ENCODE measurements at places on chromosomes 6 and 20.

GRCh38 chr20:44745122-44745597 is 505 bp upstream of the KCNK15 start:
- no peak for ATAC-seq

- no peak for ATAC-seq
Measured at GRCh38 chr20:53692465-53693067, 98.9 kb upstream of the ZNF217 start.

DNA sequence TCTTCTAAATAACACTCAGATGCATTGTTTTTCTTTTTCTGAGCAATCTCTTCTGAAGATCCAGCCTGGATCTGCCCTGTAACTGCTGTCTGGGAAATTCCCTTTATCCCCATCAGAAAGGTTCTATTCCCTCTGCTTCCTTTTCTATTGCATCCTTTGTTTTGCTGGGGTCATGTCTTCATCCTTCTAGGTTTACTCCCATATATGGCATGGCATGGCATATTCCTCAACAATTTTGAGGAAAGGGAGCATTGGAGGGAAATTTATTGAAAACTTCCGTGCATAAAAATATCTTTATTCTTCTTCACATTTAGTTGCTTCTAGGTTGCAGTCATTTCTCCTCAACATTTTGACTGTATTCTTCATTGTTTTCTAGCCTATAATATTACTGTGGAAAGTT is 47.2 kb downstream of the ADGRF1 start:
- no peak for ATAC-seq

GRCh38 chr6:87922947-87923330 is 124.7 kb upstream of the SPACA1 start:
- ATAC-seq, result peak; percentile 42

- ATAC-seq, result no peak
Measured at GRCh38 chr6:157847846-157848245, 24.8 kb downstream of the SNX9 start.

- ATAC-seq, result no peak
Measured at GRCh38 chr6:140281236-140281635, 906.8 kb upstream of the CITED2 start.

GRCh38 chr20:14989535-14990290 is 652.3 kb upstream of the FLRT3 start:
- ATAC-seq, result no peak

- no peak for ATAC-seq
Measured at GRCh38 chr6:1029141-1029540, 282.8 kb upstream of the FOXQ1 start.

DNA sequence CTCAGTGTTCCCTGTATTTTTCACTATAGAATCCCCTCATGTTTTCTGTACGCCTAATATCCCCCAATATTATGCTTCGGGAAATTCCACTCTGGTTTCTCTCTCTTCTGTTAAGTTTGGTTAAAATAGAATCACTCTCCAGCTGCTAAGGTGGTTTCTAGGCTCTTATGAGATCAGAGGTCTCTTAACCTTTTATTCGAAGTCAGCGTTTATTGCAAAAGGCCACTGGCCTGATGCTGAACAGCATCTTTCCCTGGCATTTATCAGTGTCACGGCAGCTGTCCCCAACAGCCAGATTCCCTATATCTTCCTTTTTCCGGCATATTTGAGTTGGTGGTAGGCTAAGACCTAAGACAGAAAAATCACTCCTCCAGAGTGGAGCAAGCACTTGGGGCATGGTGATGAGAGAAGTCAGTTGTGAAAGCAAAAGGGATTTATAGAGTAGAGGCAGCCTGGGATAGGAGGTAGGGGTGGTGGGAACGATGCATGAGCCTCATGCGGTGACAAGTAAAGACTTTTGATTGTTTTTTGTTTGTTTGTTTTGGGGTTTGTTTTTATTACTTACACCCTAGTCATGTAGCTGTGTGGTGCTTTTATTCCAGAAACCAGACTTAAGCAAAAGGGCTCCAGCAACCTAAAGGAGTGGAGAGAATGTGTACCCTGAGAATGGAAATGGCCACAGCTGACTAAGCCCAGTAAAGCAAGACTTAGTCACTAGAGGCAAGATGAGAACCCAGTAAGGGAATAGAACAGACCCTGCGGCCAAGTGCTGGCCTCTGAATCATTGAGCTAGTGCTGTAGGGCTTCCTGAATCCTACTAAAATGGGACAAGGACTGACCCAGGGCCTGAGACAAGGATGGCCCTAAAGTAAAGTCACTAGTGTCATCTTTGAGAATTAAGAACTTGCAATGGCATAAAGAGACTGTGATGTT is 233.0 kb upstream of the PRND start:
- ATAC-seq, result no peak

- no peak for ATAC-seq
Measured at GRCh38 chr20:23569570-23569969, 1.3 kb upstream of the CST9L start.

DNA sequence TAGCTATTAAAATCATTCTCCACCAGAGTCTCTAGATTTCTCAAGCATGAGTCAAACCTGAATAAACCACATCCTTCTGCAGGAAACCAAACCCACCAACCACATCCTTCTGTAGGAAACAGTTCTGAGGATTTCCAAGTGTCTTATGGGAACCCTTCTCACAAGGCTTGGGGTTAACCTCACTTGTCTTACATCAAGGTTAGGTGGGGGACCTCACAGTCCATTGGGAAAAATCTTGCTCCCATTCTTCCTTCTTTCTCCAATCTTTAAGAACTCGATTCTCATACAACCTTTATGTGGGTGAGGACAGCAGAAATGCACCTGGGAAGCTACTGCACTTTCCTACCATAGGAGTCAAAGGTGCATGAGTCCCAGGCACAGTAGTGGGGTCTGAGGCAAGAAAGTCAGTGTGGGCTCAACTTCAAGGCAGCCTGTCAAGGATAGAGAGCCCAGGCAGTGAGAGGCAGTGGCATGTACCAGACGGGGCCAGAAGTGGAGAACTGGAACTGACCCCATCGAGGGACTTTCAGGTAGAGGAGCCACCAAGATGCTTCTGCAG is 114.5 kb downstream of the SLC22A3 start:
- ATAC-seq, result peak; percentile 84

DNA sequence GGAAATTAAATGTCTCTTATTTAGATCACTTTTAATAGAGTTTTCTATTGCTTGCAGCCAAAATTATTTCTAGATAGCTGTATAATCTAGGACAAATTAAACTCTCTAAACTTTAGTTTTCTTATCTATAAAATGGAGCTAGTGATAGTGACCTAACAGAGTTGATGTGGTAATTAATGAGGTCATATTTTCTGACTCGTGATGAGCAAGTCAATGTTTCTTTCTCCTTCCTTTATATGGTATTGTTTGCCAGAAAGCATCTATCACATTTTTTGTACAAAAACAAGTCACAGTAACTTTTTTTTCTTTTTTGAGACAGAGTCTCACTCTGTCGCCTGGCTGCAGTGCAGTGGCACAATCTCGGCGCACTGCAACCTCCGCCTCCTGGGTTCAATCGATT is 267.7 kb downstream of the FARS2 start:
- ATAC-seq, result no peak

- no peak for ATAC-seq
Measured at GRCh38 chr6:82217018-82217586, 30.4 kb downstream of the IBTK start.

DNA sequence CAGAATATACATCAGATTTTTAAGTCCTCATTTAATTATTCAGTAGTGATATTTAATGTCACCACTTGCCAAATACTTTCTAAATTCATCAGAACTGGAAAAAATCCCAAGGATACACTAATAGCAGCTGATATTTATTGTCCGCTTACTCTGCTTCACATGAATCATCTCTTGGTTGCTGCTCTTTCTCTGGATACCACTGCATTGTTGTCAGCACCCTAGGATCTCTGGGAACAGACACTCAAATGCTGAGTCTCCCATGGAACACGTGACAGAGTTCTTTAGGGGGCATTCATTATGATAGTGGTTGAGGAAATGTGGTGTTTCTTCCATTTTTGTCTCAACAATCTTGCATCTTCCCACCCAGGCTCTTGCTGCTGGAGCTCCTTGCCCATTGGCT is 318.0 kb downstream of the RFPL4B start:
- no peak for ATAC-seq

DNA sequence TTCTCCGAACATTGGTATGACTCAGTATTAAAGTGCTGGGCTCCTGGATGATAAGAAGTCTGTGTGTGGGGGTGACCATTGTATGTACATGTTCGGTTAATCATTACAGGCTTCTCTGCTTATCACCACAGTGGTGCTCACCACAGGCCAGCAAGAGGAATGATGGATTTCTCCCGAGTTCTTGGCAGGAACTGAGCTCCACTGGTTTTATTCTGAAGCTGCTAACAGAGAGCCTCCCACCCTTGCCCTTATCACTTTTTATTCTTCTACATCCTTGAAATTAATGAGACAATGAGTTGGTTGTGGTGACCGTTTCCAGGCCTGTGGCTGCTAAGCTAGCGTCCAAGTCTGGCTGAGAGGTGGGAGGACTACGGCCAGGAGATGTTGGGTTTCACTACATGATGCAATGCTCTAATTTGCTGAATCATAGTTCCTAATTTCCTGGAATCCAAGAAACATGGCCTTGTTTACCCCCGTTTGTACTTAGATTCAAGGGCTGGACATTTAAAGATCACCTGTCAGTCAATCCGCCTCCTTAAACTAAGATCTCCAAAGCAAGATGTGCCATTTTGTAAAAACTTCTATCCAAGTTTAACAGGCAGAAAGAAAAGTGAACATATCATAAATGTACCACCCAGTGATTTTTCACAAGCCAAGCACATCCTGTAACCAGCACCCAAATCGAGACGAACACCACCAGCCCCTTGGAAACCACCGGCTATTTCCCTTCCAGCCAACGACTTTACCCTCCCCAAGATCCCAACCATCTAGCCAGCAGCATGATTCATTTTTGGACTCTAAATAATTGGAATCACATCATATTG is 172.5 kb downstream of the FOXA2 start:
- no peak for ATAC-seq

GRCh38 chr6:136468711-136469110 is 81.5 kb downstream of the MAP7 start:
- no peak for ATAC-seq

- no peak for ATAC-seq
Measured at GRCh38 chr6:43034190-43034525, 12.7 kb downstream of the RRP36 start.

DNA sequence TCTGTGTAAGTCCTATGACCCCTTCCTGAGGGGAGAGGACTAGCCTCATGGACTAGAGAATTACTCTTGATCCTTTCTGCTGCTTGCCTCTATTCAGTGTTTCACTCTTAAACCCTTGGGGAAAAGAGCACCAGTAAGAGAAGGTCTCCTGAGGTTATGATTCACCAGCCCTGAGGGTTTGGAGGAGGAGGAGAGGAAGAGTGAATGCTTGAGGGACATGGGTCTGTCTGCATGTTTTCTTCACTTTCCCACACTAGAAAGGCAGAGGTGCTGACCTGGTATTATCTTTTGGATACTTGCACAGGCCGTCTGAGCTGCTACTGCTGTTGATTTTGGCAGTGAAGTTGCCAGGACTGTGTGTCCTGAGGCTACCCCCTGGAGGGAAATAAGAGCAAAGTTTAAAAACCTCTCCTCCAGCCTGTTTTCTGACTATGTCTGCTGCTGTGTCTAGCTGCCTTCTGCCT is 78.3 kb downstream of the CD109 start:
- ATAC-seq, result no peak

DNA sequence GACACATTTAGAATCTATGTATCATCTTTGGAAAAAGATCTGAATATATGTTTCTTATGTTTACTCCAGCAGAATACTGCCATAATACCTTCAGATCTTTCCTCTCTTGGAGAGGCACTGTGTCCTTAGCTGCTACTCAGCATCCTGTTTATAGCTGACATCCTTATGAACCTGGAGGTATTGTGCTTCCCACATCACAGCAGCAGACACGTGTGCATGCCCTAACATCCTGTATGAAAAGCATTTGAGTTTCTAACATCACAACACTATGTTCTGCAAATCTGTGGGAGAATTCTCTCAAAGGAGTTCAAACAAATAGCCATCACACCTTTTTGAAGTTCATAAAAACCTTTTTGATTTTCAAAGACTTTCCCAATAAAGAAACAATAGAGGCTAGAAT is 216.0 kb downstream of the GJA1 start:
- ATAC-seq, result no peak

- peak; percentile 56 for ATAC-seq
Measured at GRCh38 chr6:157194110-157194509, 129.2 kb downstream of the TMEM242 start.

GRCh38 chr6:71222671-71223070 is 65.9 kb upstream of the OGFRL1 start:
- ATAC-seq, result no peak

DNA sequence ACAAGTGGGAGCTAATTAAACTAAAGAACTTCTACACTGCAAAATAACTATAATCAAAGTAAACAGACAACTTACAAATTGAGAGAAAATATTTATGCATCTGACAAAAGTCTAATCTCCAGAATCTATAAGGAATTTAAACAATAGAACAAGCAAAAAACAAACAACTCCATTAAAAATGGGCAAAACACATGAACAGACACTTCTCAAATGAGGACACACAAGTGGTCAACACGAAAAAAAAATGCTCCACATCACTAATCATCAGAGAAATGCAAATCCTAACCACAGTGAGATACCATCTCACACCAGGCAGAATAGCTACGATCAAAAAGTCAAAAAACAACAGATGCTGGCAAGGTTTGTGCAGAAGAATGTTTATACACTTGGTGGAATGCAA is 36.2 kb downstream of the STMND1 start:
- ATAC-seq, result no peak

GRCh38 chr20:62303340-62304226 is 786 bp downstream of the ADRM1 start:
- ATAC-seq, result no peak

DNA sequence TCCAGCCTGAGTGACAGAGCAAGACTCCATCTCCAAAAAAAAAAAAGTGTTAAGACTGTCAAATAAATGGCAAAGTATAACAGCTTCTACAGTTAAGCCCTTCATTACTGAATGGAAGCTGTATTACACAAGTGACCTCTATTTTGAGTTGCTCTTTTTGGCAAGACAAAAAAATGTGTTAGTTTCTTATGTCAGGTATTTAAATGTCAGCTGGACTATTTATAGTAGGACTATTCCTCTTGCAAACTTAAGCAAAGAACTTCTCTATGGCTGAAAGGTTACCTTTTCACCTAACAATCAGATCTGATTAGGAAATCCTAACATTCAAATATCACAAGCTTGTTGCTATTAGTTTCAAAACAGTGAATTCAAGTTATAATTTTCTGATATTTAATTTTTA is 12.4 kb downstream of the UBE2V1 start:
- no peak for ATAC-seq

DNA sequence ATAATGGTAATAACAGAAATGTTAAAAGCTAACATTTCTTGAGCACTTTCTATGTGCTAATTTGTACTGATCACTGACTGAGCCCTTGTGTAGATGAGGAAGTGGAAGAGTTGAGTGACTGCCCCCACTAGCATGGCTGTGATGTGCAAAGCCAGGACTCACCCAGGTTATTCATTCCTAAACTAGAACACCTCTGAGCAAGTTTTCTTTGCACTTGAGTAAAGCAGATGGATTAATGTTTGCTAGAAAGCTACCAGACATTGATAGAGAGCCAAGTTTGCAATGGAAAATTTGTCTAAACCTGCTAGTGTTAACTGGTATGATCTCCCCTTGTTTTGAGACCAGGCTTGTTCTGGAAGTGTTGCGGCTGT is 467.4 kb upstream of the PLCB4 start:
- ATAC-seq, result no peak

GRCh38 chr6:22083119-22083518 is 213.7 kb downstream of the PRL start:
- no peak for ATAC-seq
